ENCODE measurements at places on chromosomes 1 and 21.

GRCh38 chr1:228802386-228803220 lies 67.3 kb downstream of the RHOU start:
- DNase-seq = peak; percentile 10

DNA sequence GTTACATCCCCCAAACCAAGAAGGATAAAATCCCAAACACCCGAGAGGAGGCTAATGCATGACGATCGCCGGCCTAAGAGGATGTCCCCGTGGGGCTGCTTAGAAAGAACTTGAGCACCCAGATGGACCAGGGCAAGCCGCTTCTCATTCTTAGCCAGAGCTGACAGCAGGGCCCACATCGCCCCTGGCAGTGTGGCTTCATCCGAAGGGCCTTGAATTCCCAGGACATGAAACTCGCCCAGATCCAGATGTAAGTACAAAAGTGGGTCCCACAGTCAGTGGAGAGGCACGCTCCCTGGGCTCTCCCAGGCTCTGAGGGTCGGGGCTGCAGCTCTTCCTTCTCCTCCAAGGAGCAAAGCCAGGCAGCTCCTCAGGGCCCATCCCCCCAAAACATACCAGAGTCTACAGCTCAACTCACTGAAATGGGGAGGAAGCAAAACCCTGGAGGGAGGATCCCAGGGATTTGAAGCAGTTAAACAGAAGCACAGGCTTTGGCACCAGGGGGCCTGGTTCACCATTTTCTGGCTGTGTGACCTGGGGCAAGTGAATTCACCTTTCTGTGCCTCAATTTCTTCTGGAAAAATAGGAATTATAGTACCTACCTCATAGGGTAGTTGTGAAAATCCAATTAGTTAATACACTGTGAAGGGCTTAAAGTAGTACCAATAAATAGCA lies 85.6 kb downstream of the MAN1C1 start:
- peak; percentile 81 for DNase-seq

GRCh38 chr1:101025283-101025656 lies 314 bp downstream of the DPH5 start:
- peak; percentile 18 for DNase-seq

DNA sequence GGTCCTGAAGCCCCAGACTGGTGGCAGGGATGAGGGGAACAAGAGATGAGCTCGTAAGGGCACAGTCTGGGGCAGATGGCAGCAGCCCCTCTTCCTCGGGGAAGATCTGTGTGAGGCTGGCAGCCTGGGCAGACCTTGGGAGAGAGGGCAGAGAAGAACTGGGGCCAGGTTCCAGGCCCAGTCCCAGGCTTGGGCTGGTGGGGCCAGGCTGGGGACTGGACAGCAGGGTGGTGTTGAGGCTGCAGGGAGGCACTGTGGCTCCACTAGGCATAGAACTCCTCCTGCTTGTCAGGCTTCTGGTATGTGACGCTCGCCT lies 35.7 kb downstream of the SDC3 start:
- DNase-seq = no peak

- DNase-seq = no peak
Measured at GRCh38 chr1:64098436-64098835, 105.0 kb upstream of the UBE2U start.

DNA sequence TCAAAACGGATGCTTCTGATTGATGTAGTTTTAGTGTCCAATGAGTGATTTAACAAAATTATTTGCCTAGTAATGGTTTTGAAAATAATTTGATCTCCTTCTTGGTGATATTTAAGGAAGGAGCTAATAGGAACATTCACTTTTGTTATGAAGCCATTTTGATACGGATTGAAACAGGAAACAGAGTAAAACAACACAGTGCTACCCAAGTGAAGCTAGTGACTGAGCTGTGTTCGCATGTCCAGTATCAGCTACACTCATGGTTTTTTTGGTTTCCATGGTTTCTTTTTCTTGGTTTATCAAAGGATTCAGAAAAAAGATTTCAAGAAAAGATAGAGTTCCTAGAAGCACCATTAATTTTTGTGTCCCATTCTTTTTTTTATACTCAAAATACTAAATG lies 40.1 kb upstream of the PLEKHO1 start:
- DNase-seq = no peak

DNA sequence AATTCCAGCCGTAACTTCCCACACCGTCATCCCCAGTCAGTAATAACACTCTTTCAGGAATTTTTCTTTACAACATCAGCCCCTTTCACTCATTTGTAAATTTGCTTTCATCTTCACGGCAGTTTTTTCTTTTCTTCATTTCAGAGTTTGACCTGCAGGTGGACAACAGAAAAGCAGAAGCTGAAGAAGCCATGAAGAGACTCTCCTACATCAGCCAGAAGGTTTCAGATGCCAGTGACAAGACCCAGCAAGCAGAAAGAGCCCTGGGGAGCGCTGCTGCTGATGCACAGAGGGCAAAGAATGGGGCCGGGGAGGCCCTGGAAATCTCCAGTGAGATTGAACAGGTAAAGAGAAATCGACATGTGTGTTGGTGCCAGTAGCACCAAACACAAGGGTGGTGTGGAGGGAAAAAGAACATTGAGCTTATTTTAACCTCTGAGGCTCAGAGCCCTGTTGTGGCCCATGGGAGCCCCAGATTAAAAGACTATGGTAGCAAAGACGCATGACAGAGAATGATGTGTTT lies 53.2 kb downstream of the LAMC2 start:
- no peak for DNase-seq

DNA sequence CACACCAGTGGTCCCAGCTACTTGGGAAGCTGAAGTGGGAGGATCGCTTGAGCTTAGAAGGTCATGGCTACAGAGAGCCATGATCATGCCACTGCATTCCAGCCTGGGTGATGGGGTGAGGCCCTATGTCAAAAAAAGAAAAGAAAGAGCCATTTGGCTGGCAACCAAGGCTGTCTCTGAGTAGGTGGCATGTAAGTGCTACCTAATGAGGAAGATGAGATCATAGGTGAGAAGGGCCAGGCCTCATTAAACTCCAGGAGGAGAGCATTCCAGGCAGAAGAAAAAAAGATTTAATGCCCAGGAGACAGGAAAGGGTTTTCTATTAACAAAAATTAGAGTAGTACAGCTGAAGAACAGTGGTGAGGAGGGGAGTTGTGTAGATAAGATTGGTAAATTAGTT lies 103.4 kb upstream of the ZNF678 start:
- no peak for DNase-seq

DNA sequence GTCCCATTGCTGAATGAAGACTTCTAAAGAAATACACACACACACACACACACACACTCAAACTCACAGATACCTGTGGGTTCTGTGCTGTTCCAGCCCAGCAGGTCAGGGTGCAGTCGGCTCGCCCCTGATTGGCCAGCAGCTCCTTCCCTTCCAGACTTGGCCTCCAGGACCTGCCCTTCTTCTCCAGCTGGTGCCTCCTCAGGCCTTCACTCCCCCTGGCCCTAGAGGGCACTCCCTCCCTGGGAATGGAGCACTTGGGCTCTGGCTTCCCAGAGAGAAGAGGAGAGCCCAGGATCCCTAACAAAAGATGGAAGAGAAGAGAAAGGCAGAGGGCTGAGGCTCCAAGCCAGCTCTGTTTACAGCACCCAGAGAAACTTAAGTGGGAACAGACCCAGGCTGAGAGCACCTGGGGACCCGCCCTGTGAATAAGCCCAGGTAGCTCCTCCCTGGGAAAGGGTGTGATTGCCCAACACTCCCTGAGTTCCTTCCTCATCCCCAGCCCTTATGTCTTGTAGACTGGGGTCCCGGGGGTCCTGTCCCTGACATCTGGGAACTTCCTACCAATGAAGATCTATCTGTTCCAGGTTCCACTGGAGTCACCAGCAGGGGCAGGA lies at the start of gene PGLYRP3:
PGLYRP3 (minus strand) TSS at position 383 of the 617 bp plus-strand sequence. CDS start 2,287 bp downstream, outside the sequence.
- DNase-seq = no peak

GRCh38 chr1:15167386-15167785 lies 13.8 kb downstream of the TMEM51 start:
- DNase-seq = no peak

DNA sequence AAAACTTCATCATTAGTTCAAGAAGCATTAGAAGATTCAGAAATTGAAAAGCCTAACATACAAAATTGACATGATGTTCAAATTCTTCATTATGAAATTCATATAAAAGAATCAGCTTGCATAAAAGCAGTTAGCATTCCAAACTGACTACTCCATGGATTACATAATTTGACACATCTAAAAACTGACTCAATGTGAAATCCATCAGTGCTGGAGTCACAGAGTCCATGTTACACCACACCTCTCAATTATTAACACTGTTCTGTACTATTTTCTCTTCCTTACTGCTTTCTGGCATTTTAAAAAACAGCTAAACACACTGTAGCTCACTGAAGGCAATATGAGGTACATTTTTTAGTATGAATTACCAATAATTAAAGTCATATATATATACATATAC lies 28.0 kb downstream of the ARHGAP29 start:
- peak; percentile 38 for DNase-seq

DNA sequence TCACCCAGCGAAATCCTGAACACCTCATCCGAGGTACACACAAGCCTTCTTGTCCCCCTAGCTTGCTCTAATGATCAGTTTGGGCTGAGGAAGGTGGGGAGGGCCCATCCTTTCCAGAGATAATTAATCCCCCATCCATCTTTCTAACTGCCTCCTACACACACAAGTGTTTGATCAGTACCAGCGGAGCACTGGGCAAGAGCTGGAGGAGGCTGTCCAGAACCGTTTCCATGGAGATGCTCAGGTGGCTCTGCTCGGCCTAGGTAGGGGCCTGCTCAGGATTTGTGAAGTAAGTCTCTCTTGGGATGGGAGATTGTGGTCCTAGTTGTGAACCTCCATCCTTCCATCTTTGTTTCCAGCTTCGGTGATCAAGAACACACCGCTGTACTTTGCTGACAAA lies 5.8 kb downstream of the ANXA9 start:
- no peak for DNase-seq

- DNase-seq = peak; percentile 26
Measured at GRCh38 chr1:41006942-41007865, 14.3 kb downstream of the SLFNL1 start.

GRCh38 chr1:202133001-202133400 lies 10.3 kb downstream of the GPR37L1 start:
- DNase-seq = no peak

- no peak for DNase-seq
Measured at GRCh38 chr1:87179851-87180519, 148.7 kb upstream of the LMO4 start.

GRCh38 chr1:226364901-226365565 lies 42.9 kb downstream of the PARP1 start:
- DNase-seq = no peak

DNA sequence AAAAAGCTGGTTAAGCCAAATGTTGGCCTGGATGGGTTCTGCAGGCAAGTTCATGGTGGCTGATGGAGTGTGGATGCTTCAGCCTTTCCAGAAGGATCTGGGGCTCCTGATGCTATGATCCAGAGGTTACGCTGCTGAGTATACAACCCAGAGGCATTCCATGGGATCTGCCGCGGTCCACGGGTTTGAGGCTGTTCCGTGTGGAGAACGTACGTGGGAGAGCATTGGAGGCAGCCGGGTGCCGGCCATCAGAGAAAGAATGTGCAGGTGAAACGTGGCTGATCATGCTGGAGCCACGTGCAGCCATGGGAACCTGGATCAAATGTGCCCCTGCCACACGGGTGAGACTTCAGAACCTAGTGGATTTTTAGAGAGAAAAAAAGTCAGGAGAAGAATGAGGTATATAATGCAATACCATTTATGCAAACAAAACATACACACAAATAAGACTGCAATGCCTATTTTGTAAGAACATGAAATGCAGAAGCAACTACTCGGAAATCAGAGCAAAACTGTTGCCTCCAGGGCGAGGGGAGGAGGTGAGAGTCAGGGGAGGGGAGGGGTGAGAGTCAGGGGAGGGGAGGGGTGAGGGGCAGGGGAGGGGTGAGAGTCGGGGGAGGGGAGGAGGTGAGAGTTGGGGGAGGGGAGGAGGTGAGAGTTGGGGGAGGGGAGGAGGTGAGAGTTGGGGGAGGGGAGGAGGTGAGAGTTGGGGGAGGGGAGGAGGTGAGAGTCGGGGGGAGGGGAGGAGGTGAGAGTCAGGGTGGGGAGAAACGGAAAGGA lies 116.5 kb upstream of the C1orf174 start:
- DNase-seq = no peak

DNA sequence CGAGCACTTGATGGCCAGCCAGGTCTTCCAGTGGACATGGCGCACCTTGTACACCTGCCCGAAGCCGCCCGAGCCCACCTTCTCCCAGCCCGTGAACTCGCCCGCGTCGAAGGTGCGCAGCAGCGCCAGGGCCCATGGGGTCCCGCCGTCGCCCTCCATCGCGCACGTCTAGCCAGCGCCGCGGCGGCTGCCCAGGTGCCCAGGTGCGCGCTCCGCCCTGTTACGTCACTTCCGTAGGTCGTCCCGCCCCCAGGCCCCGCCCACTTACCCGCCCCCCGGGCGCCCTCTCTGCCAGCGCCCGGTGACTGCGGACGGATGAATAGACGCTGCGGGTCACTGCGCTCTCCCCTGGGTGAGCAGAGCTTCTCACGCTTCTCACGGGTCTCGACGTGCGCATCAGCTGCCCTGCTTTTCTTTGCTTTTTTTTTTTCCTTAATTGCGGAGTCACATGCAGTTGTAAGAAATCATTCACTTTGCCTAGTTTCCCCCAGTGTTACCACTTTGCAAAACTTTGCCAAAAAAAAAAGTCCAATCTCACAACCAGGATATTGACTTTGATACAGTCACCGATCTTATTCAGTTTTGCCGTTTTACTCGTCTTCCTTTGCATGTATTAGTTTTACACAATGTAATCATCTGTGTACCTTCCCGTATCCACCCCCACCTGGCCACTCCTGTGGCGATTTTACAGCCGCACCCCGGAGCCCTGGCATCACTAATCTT lies at the start of gene RIPK4:
RIPK4 (minus strand) TSS at position 170 of the 723 bp plus-strand sequence; CDS start at position 159, 11 bp downstream.
- peak; percentile 12 for DNase-seq

- peak; percentile 61 for DNase-seq
Measured at GRCh38 chr1:56199956-56200355, 379.4 kb downstream of the PLPP3 start.

- DNase-seq = peak; percentile 40
Measured at GRCh38 chr1:244205171-244205570, 154.1 kb downstream of the ZBTB18 start.

DNA sequence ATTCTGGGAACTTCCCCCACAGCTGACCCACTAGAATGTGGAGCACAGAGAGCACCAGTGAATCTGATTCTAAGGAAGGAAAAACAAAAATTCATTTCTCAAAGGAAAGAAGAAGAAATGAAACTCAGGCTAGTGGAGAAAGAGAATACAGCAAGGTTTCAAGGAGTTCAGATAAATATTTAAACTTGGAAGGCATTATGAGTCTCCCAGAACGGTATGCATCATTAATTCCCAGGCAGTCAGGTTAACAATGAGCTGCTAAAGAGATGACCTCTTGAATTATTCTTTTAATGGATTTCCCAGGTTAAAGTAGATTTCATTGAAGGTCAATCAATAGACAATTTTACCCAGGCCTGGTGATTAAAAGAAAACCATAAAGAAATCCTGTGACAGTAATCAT lies 103.6 kb upstream of the KAZN start:
- no peak for DNase-seq

Measured in fibroblast of upper back skin (primary cell).